Transverse colon (tissue), 4 donors: ENCODE measurements at places on chromosomes 6 and 20.

DNA sequence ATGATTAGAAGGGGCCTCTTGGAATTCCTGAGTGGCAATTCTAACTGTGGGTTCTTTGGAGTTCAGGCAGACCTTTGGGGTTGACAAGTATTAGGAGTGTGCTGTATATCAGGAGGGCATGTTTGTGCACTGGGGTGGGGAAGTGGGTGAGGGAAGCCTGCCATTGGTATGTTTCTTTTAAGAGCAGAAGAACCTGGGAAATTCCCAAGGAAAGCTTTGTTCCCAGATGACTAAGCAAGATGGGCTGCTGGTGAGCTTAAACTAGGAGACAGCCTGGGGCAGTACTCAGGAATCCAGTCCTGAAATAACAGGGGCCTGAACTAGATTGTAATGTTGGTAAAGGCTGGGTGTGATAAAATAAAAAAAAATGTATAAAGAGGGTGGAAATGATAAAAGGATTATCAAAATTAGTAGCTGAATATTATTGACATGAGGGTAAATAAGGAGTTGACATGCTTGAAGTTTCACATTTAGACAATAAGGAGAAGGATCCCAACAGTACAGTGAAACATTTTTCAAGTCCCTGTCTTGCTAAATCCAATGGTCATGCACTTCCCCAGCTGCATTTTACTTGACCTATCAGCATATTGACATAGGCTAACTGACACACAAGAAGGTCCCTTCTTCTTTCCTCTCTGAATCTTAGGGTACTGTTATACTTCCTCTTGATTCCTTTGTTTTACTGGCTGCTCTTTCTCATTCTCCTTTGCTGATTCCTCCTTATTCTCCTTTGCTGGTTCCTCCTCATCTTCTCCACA is 18.4 kb upstream of the IFNGR1 start:
- no peak for DNase-seq

DNA sequence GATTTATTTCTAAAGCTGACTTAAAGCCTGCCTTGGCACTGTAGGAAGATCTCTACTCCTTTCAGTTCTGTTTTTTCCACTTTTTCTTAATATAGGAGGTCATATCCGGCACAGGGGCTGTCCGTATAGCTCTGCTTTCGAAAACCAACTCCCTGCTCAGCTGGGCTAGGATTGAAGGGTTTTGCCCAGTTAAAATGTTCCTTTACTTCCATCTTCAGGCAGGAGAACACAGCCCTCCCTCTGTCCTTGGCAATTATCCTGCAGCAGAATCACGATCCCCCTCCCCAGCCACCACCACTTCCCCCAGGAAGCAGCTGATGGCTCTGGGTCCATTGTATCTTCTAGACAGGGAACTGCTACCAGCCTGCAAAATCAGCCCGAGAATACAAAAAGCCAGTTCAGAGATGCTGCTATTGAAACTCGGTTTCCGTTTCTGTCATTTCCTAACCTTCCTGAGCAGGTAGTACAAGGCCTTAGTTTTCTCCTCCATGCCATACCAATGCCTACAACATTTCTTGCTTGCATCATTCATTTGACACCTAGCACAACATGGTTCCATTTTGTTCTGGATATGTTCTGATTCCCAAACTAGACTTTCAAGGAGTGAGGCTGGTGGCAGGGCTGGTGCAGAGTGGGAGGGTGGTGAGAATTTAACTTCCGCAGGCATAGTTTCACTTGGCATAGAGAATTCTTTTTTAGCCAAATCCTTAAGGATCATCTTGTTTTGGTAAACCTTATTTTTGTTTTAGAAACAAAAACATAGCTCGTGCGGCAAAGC is 53.9 kb downstream of the FAM50B start:
- no peak for DNase-seq

- DNase-seq, result no peak
Measured at GRCh38 chr6:16985513-16986284, 116.2 kb upstream of the STMND1 start.

GRCh38 chr6:100258752-100259151 is 206.0 kb downstream of the SIM1 start:
- DNase-seq, result no peak
